ENCODE measurements at places on chromosomes 2 and 18.
A peak's percentile ranks its signal among the peaks of the same experiment; 100 is the strongest.

GRCh38 chr2:241189093-241189855, 797 bp downstream of the ANO7 start:
- DNase-seq: no peak

DNA sequence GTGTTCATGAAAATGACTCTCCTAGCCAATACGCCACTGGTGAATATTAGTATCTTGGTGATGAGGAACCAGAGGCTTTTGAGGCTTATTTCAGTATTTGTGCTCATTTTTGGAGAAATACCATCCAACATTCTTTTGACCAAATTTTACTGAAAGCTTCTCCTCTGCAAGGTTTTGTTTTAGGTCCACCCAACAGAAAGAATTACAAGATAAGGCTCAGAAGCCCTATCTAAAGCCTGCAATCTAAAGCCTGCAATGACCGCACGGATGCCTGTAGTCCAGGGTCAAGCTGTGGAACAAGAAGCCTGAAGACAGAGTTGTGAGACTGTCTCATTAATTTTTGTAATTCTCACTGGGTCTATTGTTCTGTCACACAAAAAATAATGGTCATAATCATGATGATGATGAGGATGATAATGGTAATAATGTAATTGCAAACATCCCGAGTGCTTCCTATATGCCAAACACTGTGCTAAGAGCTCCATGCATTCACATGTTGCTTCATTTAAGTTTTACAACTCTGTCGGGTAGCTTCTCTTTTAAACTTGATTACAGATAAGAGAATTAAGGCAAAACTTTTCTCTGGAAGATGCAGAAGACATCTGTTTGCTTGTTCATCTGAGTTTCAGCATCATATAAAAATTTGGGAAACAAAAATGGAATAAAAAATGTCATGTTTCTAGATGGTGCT, 33.2 kb upstream of the NCOA1 start:
- no peak for DNase-seq

- DNase-seq: peak; percentile 44
Observed at GRCh38 chr18:52903857-52904256, 563.9 kb downstream of the DCC start.

DNA sequence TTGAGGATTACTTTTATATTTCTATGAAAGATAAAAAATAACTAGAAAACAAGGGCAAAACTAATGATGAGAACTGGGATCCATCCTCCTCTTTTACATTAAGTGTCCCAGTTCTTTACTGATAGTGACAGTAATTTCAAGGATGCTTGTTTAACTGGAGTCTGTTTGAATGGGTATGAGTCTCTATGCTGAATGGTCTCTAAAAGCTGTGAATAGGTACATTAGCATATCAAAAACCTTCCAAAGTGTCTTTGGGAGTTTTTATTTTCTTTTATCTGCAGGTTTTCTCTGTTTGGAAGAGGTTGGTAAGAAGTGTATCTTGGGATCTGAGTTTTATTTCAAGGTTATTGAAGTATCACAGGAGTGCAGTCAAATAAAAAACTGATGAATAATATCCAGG, 30.0 kb downstream of the DSEL start:
- DNase-seq: no peak

DNA sequence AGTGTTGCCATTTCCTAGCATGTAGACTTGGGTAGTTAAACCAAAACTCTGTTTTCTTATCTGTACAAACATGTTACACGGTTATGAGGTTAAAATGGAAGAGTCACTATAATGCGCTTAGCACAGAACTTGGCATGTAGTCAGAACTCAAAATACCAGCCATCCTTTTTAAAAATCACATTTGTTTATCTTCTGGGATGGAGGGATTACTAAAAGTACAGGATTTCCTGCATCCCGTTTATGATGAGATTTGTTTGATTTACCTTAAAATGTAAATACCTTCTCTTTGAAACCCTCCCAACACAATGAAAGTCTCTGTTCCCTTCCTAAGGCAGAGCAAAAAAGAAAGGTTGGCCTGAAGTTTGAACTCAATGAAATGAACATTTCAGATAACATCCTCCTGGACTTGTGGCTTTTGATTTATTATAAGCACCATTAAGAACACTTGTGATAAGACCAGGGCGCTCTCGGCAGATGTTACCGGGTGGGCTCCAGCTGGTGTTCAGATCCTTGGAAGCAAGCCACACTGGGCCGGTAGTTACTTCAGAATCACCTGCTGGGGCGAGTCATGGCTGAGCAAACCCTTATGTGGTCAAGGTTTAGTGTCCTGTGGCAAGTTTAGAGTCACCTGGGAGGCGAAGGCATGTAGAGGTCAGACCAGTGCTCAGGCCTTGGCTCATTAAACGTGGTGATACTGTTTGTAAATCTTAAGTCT, 105.7 kb downstream of the MGAT5 start:
- no peak for DNase-seq

GRCh38 chr18:48953104-48953706, 2.4 kb upstream of the SMAD7 start:
- no peak for DNase-seq

DNA sequence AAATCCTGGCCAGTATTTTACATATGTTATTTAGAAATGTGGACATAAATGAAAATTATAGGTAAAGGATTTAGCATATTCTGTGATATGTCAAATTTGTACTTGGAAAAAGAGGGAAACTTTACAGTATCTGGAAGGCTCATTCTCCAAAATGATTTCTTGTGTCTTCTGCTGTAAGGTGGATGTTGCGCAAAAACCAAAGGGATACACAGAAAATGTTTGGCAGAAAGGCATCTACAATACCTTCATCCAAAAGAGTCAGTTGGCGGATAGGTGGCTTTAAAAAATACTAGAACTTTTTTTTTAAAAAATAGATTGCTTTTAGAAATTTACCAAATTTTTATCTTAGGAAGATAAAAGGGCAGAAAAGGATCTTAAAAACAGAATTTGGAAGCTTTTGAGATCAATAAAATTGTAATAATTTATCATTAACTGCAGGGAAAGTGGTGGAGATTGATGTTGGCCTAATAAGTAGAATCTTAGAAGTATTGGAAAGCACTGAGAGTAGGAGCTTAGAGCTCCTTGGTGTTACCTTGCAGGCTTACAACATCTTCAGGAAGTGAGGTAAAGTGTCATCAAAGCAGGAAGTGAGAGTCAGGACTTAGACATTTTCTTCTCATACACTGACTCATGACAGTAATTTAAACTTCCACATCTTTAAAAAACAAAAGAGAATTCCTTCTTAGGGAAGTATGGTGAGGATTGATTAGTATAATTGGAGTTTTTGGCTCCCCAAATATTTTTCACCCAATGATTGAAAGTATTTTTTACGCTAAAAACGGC, 2.1 kb downstream of the NABP1 start:
- peak; percentile 85 for DNase-seq

GRCh38 chr2:44246840-44247369, 28.4 kb upstream of the SLC3A1 start:
- DNase-seq: no peak

GRCh38 chr2:192123847-192124246, 70.9 kb downstream of the TMEFF2 start:
- DNase-seq: no peak

DNA sequence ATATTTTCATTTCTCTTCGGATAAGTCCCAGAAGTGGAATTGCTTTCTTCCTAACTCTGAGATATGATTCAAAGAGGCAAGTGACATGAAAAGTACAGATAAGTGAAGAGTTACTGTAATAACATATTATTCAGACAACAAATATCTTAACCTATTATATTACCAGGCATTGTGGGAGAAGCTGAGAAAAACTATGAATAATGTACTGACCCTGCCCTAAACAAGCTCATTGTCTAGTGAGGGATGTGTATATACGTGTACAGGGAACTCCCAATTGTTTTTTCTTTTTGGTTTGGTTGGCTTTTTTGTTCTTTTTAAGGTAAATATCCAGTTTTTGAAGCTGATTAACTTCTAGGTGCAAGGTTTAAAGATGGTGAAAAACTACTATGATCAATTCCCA, 26.5 kb downstream of the NCKAP1 start:
- peak; percentile 13 for DNase-seq

- DNase-seq: no peak
Observed at GRCh38 chr2:225429717-225430116, 30.2 kb downstream of the NYAP2 start.

DNA sequence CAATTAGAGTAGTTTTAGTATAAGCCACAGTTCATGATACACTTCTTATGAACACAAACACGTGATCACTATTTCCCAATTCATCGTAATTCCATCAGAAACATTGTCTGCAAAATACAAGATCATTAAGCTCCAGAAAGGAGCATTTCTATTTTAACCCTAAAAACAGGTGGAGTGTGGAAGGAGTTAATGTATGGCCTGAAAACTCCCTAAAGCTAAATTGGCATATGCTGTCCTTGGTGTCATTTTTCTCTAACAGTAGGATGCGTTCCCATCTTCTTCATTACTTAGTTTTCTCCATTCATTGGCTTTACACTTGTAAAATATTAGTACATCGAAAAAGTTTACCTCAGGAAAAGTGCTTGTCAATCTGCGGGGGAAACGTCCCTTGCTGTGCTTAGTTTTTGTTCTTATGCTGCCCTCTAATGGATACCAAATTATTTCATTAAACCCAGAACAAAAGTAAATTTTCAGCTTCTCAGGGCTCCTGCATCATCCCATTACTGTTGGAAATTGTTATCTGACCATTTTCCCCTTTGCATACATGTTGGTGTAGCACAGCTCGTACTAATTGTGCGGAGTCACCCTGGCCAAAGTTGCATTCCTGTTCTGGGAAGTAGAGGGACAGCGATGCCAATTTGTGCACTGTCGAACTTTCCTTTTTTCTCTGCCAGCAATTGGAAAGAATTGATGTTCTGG, 153.4 kb downstream of the GPD2 start:
- peak; percentile 44 for DNase-seq

- DNase-seq: no peak
Observed at GRCh38 chr2:68796295-68796905, 61.8 kb downstream of the ARHGAP25 start.

DNA sequence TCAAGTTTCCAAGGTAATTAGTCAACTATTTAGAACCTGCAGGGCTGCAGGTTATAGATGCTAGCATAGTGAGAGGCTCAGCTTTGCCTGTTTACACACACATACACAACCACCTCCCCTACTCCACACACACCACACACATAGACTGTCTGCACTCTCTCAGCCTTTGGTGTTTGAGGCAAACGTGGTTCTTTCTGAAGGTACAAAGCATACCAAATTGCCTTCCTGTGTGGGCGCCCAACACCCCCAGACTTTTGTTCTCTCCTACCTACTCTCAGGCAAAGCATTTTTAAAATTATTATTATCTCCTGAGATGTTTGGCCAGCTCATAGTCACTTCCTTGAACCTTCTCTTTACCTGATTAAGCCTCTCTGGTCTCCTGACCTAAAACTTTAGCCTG, 44.9 kb downstream of the MYO3B start:
- DNase-seq: no peak

DNA sequence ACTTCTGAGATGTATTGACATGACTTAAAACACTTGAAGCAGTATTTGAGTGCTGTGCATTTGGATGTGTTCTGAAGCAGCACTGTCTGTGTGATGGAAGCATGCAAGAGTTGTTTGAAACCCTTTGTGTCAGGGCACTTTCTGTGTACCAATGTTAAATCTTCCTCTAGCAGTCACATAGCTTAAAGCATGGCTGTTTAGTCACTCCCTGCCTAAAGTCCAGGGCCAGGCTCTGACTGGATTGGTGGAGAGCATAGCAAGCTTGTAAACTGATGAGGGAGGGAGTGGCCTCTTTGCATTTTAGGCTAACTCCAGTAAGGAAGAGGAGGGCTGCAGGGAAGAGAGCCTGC, 73.5 kb downstream of the MYO1B start:
- peak; percentile 78 for DNase-seq

DNA sequence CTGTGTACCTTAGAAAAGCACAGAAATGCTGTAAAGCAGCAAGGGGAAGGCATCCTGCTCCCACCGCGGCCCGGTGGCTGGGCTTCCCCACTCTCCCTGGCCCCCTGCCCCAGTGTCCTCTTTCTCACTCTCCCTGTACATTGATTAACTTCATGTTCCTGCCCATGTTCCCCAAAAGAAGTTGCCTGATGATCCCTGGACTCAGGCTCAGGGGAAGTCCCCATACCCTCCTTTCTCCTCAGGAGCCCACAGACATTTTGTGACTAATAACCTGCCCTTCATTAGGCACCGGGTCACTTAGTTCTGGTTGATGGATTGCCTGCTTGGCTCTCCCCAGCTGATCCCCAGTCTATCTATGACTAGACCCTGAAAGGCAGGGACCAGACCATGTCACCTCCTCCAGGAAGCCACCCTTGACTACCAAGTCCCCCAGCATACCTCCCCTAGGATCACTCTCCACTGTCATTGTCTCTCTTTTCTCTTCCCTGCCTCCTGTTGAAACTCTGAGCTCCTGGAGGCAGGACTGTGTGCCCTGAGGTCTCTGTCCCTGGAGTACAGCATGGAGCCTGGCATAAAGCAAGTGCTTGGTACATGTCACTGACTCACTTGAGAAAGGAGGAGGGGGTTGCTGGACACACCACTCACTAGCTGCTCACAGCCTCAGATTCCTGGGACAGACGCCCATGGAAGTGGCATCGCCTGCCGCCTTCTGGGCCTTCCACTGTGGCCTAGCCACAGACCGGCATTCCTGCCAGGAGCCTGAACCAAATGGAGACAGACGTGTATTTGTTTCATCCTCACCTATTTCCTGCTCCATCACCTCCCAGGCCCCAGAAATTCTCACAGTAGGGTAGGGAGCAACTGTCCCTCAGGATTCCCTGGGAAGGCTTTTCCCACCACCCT, 13.5 kb downstream of the MALL start:
- DNase-seq: peak; percentile 39

- DNase-seq: no peak
Observed at GRCh38 chr18:8133888-8134287, 475.3 kb upstream of the RAB12 start.

GRCh38 chr18:40911041-40911440, 1044.0 kb upstream of the PIK3C3 start:
- DNase-seq: peak; percentile 13

GRCh38 chr2:38578832-38579231, 23.9 kb downstream of the HNRNPLL start:
- no peak for DNase-seq

DNA sequence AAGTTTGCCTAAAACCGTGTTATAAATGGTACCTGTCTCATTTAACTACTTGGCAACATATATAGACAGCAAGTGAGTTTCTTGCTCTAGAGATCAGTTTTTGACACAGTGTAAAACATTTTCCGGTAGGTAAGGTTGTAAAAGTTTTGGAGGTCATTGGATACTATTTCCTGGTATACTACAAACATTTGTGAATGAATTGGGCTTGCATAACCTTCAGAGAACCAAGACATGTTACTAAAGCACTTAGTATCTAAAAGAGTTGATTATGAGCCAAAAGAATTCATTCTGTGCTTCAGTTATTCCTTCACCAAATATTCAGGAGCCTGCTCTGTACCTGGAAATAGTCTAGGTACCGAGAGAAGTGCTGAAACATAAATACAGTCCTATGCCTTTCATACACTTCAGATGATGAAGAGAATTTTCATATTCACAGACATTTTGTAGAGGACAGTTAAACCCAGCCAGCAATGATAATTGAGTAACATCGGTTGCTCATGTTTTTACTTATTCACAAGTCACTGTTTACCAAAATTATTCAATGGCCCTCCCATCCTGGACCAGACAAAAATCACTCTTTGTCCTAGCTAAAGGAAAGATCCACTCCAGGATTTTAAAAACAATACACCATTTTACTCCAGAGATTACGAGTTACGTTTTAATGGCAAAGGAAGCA, 319.4 kb upstream of the RBMS1 start:
- no peak for DNase-seq
